Cerebellar nuclear complex (tissue), 1 donor: ENCODE measurements at places on chromosomes 2 and 18.

DNA sequence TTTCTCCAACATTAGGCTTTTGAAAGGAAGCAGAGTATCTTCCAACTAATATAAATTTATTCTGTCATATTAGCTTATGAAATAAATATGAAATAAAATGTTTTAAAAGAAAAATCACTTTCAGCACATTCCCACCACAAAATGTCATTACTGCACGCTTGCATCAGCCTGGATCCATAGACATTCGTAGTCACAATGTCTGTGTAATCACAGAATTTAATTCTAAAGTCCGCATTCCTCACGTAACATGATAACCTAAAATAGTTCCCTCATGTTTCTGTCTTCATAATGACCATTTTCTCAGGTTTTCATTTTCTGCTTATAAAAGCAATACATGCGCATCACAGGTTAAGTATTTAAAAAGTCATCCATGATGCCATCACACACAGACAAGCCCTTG, 47.1 kb downstream of the HDAC4 start:
- no peak for DNase-seq

- DNase-seq: no peak
These were observed 1.3 kb upstream of the EIF2AK3 start for GRCh38 chr2:88628571-88628939.

DNA sequence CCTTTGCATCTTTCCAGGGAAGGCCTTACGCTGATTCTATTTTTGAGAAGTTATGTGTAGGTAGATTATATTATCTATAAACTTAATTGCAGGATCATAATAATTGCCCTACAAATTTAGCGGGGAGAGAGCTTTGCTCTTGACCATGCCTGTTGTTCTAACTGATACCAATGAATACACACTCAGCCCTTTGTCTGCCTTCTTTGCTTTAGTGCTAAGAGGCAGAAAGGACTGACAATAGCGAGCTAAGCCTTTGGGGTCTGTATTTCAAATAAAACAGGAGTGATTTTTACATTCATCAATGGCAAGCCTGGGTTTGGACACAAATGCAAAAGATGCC, 115.3 kb upstream of the STON1 start:
- no peak for DNase-seq

GRCh38 chr2:169012812-169013627, 18.1 kb downstream of the ABCB11 start:
- DNase-seq: no peak

- no peak for DNase-seq
These were observed 40.8 kb downstream of the AGPS start for GRCh38 chr2:177433402-177433801.

GRCh38 chr18:59839246-59839645, 60.5 kb upstream of the PMAIP1 start:
- no peak for DNase-seq

GRCh38 chr2:173862612-173863217, 102.5 kb downstream of the SP3 start:
- no peak for DNase-seq

DNA sequence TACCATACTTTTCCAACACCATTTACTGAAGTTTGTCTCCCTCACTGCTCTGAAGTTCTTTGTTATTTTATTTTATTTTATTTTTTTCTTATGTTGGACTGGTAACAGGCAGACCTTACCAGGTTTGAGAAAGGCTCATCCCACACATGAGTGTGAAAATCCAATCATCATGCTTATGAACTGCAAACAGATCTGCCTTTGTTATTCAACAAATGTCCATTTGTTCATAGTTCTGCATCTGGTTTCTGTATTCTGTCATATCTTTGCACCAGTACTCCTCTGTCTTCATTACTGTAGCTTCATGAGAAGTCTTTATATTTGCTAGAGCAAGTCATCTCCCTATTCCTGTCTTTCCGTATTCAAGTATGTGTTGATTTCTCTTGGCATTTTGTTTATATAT, 5.3 kb downstream of the RNU2-63P start:
- DNase-seq: no peak

- no peak for DNase-seq
These were observed 412.6 kb upstream of the FAM98A start for GRCh38 chr2:34011684-34012083.

- no peak for DNase-seq
These were observed 101.5 kb downstream of the VWA3B start for GRCh38 chr2:98188351-98189046.

- no peak for DNase-seq
These were observed 562.0 kb downstream of the NR4A2 start for GRCh38 chr2:155770516-155770915.

GRCh38 chr2:39492716-39493115, 55.6 kb upstream of the MAP4K3 start:
- no peak for DNase-seq
